ENCODE measurements at places on chromosomes 7 and 10.

DNA sequence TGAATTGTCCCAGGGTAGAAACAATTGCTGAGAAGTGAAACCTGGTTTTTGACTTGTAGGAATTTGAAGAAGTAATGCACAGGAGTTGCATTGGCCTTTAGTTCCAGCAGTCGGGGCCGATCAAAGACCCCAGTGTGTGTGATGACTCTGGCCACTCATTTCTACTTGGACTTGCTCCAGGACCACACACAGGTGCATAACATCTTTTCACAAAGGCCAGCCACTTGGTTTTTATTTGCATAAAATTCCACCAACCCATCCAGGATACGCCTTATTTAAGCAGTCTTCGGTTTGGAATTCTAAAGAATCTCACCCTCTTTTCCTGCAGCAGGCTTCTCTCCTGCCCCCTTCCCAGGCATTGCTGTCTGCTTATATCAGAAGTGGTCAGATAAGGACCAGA lies 162.0 kb upstream of the HABP2 start:
- DNase-seq, result no peak

DNA sequence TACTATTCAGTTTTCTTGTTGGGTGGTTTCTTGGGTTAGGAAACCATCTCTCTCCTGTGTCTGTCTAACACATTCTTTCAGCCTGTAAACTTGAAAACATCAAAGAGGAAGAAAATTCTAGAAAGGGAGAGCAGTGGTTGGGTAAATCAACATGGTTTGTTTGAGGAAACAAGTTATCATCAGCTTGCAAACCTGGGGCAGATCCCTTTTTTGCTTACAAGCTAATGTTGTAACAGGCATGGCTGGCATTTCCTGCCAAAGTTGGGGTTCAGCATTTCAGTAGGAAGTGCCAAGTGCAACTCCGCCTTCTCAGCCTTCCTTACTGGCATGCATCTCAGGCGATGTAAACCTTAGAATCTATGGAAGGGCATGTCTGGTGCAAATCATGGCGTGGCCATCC lies 112.6 kb downstream of the EEPD1 start:
- no peak for DNase-seq

GRCh38 chr7:52830801-52831200 lies 204.6 kb upstream of the POM121L12 start:
- no peak for DNase-seq

DNA sequence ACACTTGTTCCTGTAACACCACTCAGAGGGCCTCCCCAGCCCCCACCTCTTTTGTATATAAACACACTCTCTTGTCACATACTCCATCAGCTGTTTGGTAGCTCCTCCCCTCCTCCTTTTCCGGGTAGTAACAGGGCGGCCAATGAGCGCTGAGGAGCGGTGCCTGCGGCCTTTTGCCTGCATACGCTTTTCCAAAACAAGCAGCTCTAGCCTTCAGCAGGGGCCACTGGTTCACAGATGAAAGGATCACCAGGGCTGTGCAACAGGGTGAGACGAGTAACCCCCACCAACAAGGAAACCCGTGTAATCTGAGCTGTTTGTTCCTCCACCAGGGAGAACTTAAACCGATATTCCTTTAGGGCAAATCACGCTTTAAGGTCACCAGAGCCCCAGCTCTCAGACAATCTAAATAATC lies 3.9 kb downstream of the UBE2H start:
- peak; percentile 95 for DNase-seq

DNA sequence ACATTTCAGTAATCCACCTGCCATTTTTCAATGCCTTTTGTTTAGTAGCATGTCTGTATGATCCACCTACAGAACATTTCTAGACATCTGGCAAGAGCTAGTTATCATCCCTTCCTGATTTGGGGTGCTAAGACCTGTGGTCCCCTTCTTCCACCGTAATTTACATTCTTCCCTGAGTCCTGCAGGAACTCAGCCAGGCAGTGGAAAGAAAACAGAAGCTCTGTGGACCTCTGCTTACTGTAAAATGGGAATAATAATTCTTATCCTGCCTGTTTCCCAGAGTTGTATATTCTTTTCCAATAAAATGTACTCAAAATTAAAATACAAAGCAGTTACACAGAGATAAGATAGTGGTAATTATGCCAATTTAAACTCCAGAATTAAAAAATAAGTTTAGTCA lies 126.9 kb downstream of the TCF7L2 start:
- no peak for DNase-seq

DNA sequence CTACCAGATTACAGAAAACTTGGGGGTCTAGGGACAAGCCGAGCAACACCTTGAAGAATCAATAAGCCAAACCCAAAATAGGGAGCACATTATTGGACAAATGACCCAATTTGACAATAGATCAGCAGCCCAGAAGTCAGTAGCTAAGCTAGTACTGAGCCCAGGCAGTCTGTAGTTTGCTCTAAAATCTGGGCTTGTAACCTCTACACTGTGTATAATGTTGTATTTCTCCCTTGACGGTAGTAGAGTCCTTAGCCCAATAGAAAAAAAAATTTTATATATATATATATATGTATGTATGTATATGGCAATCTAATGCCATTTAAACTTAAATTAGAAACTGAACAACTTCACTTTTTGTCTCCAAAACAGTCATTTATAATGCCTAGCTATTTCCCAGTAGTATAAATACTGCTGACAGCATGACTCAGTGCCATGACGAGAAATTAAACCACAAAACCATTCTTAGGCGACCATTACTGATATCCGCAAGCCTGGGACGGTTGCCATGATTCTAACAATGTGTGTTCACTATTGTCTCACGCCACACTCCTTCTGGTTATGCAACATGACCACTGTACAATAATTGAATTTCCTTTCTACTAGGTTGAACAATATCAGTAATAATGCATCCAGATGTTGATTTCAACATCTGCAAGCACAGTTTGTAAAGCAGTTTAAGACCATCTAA lies 110.5 kb downstream of the IPMK start:
- no peak for DNase-seq

Data from eye (tissue), 1 donor.